T-helper 1 cell treated with Interleukin-12 subunit alpha and Interleukin-12 subunit beta and Interleukin-4 antibody, amounts not matched to agents 30 ng/mL and 1 ng/mL, for 36 hours (primary cell): ENCODE measurements at places on chromosomes 2 and 18. TPM values are rescaled to one million over a fixed set of nuclear protein-coding genes. Genes with fewer than 3 reads are reported as not detected.

The FN1 gene
- 11.5 and 11.6 TPM in 2 replicates for total RNA-seq

The HAUS1 gene
- total RNA-seq: 39.5 and 39.8 TPM in 2 replicates

The MERTK gene
- total RNA-seq: 0.29 TPM in 2 replicates

The INO80B gene
- total RNA-seq: 52.2 and 52.8 TPM in 2 replicates

The TMEM185B gene
- 38.1 and 41.5 TPM in 2 replicates for total RNA-seq

The ESPNL gene
- total RNA-seq: 0.15 and 0.17 TPM in 2 replicates

The TMEM178A gene
- not detected in 2 replicates for total RNA-seq

The TRIM43 gene
- total RNA-seq: not detected in 2 replicates
